ENCODE measurements at places on chromosomes 1 and 21.

DNA sequence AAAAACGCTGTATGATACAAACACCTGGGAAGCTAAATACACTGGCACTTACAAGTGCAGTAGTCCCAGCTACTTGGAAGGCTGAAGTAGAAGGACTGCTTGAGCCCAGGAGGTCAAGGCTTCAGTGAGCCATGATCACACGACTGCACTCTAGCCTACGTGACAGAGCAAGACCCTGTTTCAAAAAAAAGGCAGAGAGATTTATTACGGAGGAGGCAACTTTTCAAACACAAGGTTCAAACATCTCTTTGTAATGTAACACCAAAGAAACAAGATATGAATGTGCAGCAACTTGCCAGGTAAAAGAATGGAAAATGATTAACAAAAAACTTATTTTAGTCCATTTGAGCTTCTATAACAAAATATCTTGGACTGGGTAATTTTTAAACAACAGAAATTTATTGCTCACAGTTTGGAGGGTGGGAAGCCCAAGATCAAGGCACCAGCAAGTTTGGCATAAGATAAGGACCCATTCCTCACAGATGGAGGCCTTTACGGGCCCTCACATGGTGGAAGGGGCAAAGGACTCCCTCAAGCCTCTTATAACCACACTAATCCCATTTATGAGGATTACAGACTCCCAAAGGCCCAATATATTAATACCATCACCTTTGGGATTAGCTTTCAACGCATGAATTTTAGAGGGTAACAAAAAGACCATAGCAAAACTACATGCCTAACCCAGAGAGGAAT is 73.3 kb downstream of the EVI5 start:
- no peak for DNase-seq

DNA sequence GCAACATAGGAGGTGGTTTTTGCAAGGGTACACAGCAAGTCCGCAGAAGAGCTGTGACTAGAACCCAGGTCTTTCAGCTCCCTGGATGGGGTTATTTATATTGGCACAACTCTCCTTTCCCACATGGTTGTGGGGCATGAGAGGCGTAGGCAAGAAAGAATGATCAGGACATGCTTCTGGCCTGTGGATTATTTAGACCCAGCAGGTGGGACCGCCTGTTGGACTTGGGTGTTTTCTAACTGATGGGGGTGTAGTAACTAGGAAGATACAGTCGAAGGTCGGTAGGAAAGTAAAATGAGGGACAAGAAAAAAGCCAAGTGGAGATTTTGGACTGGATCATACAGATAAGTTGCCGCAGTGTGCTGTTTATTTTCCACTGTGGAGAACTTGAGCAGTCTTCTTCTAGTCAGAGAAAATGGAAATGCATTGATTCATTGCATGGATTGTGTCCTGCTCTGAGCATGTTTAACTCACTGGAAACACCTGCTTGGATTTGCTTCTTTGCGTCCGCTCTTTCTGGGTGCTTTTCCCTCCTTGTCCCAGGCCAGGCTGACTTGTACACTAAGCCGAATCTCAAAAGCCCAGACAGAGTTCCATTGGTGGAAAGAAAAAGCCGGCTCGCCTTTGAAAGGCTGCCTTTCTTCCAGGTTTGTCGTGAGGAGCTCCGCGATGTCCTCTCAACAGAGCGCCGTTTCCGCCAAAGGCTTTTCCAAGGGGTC is 592 bp downstream of the CRCT1 start:
- DNase-seq = no peak

GRCh38 chr1:230633469-230633868 is 8.8 kb upstream of the COG2 start:
- no peak for DNase-seq

DNA sequence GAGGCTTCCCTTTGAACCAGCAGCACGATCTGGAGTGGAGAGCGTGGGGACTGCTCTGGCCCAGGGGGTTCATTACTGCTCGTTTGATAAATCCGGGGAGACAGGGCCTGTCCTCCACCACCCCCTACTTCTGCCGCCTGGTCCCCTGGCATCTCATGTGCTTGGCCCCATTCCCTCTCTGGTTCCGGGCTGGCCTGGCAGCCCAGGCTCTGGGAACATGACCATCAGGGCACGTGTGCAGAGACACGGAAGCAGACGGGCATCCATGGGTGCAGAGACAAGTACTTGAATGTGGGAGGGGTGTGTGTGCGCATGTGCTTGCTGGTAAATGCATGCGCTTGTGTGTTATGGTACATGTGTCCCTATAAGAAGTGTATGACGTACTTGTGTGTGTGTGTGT is 75.5 kb downstream of the KIRREL1 start:
- DNase-seq = no peak

DNA sequence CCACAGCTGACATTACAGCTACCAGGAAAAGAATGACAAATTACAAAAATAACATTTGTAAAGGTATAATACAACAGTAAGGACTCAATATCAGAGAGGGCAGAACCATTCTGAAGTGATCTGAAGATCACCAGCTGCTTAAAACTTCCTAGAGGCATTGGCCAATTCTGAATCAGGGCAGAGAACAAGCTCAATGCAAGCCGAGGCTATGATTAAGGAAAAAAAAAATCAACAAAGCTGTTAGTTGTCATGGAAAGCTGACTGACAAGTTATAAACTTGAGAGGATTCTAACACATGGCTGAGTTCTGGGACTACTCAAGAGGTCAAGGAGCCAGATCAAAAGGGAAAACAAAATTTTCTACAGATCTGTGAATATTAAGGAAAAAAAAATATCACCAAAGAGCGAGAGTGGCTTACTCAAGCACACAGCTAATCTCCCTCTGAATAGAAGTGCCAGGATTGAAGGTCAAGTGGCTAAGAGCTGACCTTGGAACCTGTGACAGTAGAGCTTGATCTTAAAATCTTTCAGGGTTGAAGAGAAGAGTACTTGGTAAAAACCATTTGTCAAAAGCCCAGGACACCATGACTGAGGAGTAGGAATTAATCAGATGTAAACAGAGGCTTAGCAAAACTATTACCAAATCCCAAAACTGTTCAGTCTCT is 383.4 kb downstream of the USP25 start:
- DNase-seq = no peak

- no peak for DNase-seq
Observed at GRCh38 chr1:109248797-109249629, at the start of gene CELSR2. TSS of gene CELSR2 (plus strand) at chr1:109249539. CDS start at chr1:109250080, 541 bp downstream.

DNA sequence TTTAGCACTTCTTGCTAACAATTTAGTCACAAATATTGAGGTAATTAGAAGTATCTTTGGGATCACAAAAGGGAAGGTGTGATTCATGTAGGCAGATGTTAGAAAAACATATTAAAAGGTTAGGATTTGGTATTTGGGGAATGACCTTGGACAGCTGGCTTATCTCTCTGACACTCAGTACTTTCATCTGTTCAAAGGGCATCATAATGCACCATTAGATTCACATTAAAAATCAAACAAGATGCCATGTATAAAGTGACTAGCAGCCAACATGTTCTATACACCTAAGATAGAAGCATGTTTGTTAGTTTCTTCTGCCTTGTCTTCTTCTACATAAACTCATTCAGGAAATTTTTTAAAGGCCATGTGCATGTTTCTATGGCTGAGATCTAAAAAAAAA is 56.5 kb upstream of the ESRRG start:
- no peak for DNase-seq

- peak; percentile 10 for DNase-seq
Observed at GRCh38 chr1:150072959-150073358, 5.4 kb downstream of the VPS45 start.

DNA sequence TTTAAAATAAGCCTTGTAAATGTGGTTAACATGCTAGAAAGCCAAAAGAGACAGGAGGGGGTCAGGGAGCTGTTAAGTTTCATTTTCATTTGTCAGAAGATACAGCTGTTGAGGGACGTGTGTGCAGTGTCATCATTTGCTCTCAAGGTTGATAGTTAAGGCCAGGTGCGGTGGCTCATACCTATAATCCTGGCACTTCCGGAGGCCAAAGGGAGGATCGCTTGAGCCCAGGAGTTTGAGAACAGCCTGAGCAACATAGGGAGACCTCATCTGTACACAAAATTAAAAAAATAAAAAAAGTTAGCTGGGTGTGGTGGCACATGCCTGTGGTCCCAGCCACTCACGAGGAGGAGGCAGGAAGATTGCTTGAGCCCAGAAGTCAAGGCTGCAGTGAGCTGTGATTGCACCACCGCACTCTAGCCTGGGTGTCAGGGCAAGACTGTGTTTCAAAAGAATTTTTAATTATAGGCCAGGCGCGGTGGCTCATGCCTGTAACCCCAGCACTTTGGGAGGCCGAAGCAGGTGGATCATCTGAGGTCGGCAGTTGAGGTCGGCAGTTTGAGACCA is 22.7 kb downstream of the ZBTB8OS start:
- DNase-seq = no peak

GRCh38 chr1:231694465-231695077 is 68.0 kb downstream of the DISC1 start:
- no peak for DNase-seq

GRCh38 chr1:89566761-89567174 is 42.1 kb downstream of the LRRC8B start:
- DNase-seq = no peak

DNA sequence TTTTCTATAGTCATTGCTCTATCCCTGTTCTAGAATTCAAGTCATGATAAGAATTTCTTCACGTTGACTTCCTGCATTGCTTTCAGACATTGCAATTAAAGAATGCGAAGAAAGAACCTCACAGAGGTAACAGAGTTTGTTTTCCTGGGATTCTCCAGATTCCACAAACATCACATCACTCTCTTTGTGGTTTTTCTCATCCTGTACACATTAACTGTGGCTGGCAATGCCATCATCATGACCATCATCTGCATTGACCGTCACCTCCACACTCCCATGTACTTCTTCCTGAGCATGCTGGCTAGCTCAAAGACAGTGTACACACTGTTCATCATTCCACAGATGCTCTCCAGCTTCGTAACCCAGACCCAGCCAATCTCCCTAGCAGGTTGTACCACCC is 10.6 kb downstream of the APCS start:
- no peak for DNase-seq

DNA sequence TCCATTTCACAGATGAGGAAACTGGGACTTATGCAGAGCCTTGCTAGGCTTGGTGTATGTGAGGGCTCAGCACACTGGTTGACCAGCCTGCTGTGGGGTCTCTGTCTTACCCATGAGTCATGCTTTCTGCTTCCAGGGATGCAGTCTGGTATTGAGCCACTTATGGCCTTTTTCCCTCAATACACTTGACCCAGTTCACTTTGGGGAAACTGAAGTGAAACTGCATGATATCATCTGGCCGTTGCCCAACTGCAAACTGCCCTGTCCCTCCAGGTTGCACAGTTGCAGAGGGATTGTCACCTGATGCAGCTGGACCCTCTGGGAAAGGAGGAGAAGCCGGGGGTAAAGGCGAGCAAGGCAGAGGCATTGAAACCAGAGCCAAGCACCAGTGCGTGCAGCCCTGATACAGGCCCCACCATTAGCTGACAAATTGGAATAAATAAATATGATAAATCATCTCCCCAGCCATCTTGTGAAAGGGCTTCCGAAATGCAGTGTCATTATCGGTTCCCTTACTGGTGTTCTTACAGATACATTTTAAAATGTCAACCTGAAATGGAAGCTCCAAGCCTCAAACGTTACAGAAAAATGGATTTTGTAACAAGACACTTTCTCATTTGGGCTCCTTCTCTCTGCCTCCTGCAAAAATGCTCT is 39.3 kb upstream of the DUSP10 start:
- DNase-seq = no peak

GRCh38 chr1:231643071-231643934 is 16.7 kb downstream of the DISC1 start:
- no peak for DNase-seq

- DNase-seq = no peak
Observed at GRCh38 chr1:153384958-153385580, 5.8 kb downstream of the S100A8 start.

GRCh38 chr21:39630191-39630591 is 17.5 kb downstream of the B3GALT5 start:
- DNase-seq = no peak

DNA sequence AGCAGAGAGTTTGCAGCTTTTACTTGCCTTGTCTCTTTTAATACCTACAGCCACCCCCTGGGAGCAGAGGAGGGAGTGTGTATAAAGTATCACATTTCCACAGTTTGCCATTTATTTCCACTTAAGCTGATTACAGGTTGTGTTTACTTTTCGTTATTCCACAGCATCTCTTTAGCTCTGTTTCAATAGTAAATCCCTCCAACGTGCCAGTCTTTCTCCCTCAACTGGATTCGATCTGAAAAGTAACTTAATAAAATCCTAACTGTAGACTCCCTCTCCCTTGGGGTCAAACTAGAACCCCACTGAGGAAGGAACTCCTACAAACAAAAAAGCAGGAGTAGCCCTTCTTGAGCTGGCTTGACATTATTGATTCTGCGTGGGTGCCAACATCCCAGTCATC is 3.1 kb upstream of the FCGR2A start:
- DNase-seq = peak; percentile 52

DNA sequence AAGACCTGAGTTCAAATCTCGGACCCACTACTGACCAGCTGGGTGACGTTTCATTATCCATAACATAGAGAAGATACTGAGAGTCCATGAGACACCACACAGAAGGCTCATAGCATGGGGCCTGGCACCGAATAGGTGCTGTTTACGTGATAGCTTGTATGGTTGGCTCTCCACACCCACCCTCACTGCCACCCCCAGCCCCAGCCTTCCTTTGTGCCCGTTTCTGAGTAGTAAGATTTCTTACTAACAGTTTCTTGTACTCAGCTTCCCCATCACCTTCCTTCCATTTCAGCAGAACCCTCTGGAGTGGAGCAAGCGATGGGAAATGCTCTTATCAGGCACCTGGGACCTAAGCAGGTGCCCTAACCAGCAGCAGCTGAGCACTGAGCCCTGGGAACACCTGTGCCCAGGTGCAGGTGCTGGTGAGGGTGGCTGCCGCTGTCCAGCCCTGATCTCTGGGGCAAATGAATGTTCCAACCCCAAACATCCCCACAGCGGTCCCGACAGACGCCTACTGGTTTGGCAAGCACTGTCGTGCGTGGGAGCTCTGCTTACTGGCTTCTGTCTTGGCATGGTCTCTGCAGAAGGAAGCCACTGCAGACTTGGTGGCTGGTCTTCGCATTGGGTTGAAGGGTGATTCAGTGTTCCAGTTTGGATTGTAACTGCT is 225.4 kb downstream of the CAMTA1 start:
- no peak for DNase-seq

GRCh38 chr1:178871551-178872320 is 859 bp upstream of the ANGPTL1 start:
- DNase-seq = no peak

- peak; percentile 63 for DNase-seq
Observed at GRCh38 chr1:93591676-93592550, 89.7 kb downstream of the BCAR3 start.

Measured in NCI-H2081 treated with DMSO at 0.1 percent for 48 hours (cell line).